Epithelial cell of proximal tubule (primary cell): ENCODE measurements at places on chromosomes 12 and 14.

DNA sequence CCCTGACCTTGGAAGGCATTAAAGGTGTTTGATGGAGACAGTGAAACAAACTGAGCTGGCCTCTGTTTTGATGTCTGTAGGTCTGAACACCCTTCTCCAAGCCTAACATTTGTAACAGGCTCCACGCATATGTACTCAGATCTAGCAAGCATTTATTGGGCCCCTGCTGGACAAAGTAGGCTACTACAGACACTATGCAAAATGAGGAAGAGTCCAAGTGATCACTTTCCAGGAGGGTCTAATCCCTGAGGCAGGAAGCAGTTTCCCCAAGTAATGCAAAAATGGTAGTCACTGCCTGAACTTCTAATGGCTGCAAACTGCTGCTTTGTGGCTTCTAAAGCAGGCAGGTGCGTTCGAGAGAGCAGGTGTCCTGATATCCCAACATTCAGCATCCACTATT lies 405.8 kb downstream of the MED13L start:
- no peak for DNase-seq

- DNase-seq: no peak
Observed at GRCh38 chr14:106210650-106211049, 684.3 kb downstream of the TMEM121 start.

- DNase-seq: no peak
Observed at GRCh38 chr12:107103097-107103496, 9.7 kb upstream of the CRY1 start.

DNA sequence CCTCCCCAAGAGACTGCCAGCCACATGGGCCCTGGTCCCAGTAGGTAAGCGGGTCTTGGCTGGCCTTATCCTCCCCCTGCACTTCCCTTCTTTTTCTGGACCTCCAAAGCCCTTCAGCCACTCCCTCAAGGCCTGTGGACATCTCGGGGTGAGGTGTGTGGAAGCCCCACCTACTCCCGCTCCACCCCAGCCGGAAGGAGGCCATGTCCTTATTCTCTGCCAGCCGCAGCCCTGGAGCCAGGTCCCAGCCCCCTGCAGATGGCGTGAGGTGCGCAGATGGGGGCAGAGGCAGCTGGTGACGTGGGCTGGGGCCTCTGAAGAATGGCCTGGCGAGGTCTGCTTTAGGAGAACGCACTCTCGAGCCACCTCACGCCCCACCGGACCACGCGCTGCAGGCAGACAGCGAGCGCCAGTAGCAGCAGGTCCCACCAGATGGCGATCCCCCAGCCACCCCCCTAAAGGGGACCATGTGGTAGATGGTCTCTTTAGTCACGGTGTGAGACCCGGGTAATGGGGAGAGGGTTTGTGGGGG lies 167.1 kb downstream of the TSPAN9 start:
- no peak for DNase-seq

DNA sequence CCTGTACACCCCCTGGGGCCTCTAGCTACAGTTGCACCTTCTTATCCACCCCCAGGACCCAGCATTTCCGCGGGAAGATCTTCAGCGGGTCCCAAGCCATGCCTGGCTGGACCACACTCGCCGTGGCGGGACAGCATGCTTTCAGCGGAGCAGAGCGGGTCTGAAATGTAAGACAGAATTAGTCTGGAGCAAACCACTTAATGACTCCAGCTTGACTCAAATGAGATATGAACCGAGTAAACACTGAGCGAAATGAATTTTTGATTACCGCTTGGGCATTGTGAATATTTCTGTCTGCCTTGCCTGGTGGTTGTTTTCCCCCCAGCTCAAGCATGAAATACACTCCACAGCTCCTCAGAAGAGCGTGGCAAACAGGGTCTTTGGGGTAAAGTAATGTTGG lies 60.8 kb downstream of the SLC24A4 start:
- DNase-seq: no peak
